NCI-H748 treated with DMSO at 0.1 percent for 48 hours (cell line): ENCODE measurements at places on chromosomes 16 and 17.

GRCh38 chr16:788399-789126, at the start of gene CHTF18:
Gene CHTF18, plus strand, starts transcription at chr16:788620. Its CDS starts 65 bp downstream, at chr16:788685.
- DNase-seq, result peak; percentile 49

- no peak for DNase-seq
These were observed 24.1 kb upstream of the MFSD6L start for GRCh38 chr17:8823279-8823678.

- DNase-seq, result no peak
These were observed 66.8 kb downstream of the GPRC5B start for GRCh38 chr16:19817875-19818274.

DNA sequence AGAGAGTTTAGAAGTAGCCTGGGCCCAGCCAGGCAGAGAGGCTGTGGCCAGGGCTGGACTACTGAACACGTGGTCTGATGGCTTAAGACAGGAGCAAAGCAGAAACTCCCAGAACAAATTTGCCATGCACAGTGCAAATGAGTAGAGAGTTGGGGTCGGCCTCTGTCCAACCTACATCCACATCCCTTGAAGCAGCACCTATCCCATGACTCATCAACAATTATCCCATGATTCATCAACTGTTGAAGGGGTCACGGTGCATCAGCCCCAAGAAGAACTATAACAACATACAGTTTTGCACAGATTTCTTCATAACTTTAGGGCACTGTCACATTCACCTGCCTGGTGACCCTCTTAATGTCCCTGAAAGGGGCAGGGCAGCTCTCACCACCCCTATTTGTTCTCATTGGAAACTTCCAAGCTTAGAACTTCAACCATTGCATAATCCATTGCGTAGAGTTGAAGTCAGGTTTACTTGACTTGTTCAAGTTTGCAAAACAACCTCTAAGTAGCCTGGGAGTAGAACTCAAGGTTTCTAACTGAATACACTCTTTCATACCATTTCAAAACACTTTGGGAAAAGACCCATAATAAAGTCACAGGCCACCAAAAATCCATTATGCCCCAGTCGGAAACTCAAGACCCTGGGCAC, 235.2 kb upstream of the CDH5 start:
- DNase-seq, result no peak

- DNase-seq, result no peak
These were observed 12.2 kb upstream of the PRKCA start for GRCh38 chr17:66290101-66290722.

- DNase-seq, result no peak
These were observed at the start of gene CYGB for GRCh38 chr17:76537578-76538280. Gene CYGB, minus strand, starts transcription at chr17:76537709. Its CDS starts 167 bp downstream, at chr17:76537542.

GRCh38 chr16:4661661-4662060, 31.7 kb upstream of the NUDT16L1 start:
- no peak for DNase-seq

GRCh38 chr16:30416624-30417528, 9.5 kb downstream of the ZNF771 start:
- no peak for DNase-seq

DNA sequence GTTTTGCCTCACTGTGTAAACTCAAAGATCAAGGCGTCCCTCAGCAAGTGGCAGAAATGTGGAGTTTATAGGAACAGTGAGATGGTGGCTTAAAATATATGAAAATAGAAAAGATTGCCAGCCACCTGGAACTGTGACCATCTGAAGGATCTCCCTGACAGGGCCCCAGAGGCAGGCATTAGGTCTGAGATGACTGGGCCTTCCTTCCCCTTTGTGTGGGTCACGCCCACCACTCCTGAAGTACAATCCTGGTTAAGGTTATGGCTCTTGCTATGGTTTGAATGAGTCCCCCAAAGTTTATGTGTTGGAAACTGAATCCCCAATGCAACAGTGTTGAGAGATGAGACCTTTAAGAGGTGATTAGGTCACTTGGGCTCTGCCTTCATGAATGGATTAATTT, 6.4 kb downstream of the ST6GALNAC2 start:
- no peak for DNase-seq

DNA sequence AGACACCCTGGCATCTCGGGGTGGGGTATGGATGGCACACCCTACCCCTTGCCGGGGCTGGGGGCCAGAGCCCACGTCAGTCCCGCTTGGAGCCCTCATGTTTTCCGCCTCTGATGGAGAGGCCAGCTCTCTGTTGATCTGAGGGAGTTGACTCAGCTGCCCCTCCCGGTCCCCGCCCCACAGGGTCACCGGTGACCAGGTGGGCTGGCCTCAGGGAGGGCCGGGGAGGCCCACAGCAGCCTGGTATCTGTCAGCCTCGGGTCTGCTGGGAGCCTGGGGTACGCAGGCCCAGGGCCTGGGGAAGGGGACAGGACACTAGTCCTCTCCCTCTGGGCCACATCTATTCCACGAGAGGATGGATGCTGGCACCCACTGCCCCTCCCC, 109.5 kb upstream of the CIBAR2 start:
- DNase-seq, result no peak

DNA sequence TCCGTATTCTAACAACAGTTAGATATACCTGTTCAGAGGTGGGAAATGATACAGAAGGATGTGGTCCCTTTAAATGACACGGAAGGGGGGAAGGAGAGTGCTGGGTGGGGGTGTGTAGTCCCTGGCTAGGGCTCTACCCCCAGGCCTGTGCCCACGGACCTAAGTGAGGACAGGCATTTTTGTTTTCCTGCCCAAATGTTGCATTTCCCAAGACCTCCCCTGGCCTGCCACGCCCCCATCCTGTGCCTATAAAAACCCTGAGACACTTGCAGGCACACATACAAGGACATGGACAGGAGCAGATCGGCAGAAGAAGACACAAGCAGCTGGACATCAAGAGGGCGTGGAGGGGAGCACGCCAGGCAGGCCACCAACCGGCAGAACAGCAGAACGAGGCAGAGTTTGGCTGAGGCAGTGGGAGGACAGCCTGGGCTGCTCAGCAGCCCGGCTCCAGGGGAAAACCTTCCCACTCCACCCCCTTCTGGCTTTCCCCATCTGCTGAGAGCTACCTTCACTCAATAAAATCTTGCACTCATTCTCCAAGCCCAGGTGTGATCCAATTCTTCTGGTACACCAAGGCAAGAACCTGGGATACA, 13.3 kb upstream of the MPP2 start:
- no peak for DNase-seq

- DNase-seq, result no peak
These were observed 7.7 kb upstream of the KRTAP17-1 start for GRCh38 chr17:41322903-41323895.

DNA sequence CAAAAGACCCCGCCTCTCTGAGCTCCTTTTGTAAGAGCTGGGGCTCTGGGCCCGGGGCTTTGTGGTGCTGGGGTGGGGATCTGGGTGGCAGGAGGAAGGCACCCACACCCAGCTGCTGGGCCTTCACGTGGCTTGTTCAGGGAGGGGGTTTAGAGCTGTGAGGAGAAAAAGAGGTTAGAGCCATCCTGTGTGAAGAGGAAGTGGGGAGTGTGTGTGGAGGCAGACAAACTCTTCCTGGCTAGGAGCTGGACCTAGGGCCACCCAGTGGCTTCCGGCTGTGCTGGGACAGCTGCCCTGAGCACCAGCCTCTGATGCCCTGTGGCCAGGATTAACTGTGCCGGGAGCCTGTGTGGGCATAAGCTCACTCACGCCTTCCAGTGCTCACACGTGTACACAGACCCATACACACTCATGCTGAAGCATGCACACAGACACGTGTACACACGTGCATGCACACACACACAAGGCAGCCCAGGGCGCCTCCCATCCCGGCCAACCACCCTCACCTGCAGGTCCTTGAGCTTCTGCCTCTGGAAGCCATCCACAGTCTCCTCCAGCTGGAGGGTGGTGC, 7.4 kb downstream of the CIBAR2 start:
- no peak for DNase-seq

DNA sequence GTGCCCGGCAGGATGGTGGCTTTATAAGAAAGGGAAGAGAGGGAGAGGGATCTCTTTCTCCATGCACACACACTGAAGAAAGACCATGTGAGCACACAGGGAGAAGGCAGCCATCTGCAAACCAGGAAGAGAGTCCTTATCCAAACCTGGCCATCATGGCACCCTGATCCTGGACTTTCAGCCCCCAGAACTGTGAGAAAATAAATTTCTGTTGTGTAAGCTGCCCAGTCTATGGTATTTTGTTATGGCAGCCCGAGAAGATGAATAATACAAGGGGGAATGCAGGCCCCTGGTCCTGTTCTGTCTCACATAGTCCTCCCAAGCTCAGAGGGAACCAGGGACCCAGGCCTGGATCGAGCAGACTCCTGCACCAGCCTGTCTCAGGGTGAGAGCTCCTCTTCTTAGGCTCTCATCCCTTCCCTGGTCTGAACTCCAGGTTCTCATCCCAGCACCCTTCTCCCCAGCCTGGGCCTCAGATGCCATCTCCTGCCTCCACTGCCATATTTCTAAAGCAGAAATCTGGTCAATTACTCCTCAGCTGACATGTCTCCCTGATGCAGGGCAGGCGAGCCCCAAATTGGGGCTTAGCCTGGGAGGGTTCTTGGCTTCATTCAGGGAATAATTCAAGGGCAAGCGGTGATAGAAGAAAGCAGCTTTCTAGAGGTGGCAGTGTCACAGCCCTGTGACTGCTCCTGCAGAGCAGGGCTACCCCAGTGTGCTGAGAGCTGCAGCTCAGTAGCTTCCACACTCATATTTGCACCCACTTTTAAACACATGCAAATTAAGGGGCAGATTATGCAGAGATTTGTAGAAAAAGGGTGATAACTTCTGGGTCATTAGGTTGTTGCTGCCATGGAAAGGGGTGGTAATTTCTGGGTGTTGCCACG, 28.8 kb downstream of the IGFBP4 start:
- no peak for DNase-seq

DNA sequence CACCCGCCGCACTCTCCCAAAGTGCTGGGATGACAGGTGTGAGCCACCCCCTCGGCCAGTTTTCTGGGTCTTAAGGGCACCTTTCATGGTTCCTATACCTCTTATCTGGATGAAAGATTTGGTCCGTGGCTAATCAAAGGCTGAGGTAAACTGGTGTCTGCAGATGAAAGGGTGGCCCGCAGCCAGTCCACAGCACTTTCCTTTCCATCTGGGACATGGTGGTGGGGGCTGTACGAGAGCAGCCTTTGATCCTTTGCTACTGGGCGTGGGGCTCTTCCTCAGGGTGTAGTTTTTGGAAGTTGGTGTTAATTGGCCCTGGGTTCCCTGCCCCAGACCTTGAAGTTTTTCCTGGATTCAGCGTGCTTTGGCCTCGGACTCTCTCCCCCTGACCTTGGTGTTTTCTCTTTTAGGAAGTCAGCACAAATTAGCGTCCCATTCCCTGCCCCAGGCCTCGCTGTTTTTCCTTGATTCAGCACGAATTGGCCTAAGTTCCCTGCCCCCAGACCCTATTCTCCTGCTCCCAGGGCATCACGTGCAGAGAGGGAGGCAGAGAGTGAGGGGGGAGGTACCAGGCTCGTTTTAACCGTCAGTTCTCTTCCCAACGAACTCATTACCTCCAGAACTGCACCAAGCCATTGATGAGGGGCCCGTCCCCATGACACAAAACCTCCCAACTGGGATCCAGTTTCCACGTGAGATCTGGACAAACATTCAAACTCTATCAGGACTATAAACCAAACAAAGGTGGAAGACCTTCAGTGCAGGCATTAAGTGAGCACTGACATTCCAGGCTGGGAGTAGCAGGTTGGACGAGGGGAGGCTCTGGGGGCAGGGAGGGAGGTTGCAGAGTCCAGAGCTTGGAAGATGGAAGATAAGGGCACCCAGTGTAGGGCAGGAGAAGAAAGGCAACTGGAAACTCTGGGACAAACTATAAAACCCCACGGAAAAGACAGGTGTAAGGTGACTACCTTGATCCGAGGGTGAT, 11.6 kb downstream of the DPEP1 start:
- DNase-seq, result no peak

- no peak for DNase-seq
These were observed 11.6 kb downstream of the MYO1C start for GRCh38 chr17:1480747-1481465.

- no peak for DNase-seq
These were observed 606 bp downstream of the THAP11 start for GRCh38 chr16:67842509-67843342.

DNA sequence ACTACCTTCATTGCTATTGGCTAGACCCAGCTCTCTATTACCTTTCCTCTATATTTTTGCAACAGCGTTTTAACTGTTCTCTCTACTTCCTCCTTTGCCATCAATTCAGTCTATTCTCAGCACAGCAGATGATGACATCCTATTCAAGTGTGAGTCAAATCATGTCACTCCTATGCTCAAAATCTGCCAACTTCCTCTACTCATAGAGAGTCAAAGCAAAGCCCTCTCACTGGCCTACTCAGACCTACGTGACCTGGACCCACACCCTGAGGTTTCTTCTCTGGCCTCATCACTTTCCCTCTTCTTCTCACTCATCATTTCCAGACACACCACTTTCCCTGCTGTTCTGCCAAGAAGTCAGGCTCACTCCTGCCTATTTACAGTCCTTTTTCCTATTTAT, 289.0 kb upstream of the AXIN2 start:
- DNase-seq, result no peak

- DNase-seq, result no peak
These were observed 23.8 kb downstream of the SHISA9 start for GRCh38 chr16:12925026-12925800.

GRCh38 chr17:74524653-74525464, 6.4 kb downstream of the CD300LB start:
- DNase-seq, result no peak

DNA sequence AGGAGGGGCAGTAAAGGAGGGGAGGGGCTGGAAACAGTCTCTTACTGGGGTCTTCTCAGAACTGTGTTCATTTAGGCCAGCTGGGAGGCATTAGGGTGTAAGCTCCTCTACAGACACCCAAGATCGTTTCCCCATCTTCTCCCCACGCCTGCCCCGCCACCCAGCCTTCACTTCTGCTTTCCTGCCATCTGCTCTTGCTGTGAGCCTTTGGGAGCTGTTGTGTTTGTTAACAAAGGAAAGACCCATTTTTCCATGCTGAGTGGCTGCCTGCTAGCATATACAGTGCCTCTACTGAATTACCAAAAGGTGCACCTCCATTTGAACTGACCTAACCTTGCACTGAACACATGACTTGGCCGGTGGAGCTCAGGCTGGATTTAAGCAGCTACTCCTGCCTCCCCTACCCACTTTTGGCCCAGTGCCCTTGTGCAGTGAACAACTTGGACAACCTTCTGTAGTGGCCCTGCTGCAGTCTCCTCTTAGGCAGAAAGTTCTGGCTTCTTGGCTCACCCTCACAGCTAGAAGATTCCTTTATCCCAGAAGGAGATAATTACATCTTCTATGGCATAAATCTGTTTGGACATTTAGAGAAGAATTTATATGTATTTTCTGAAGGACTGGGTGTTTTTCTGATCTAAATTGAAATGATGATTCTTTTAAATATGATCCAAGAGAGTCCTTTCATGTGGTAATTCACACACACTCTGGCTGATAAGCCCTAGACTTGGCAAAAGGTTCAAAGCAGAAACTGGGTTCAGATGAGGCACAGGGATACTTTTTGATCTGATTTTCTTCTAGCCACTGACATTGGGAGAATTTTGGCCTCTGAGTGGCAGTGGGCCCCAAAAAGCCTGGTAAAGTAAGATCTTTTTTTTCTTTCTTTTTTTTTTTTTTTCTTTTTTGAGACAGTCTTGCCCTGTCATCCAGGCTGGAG, 81.9 kb upstream of the HNF1B start:
- no peak for DNase-seq

GRCh38 chr16:14409563-14409962, 220.5 kb downstream of the PARN start:
- DNase-seq, result no peak

- DNase-seq, result no peak
These were observed 33.8 kb upstream of the LGALS9 start for GRCh38 chr17:27597188-27597580.
